Activated naive CD4-positive, alpha-beta T cell (primary cell): ENCODE measurements at places on chromosomes 2 and 18.
A peak's percentile ranks its signal among the peaks of the same experiment; 100 is the strongest.

DNA sequence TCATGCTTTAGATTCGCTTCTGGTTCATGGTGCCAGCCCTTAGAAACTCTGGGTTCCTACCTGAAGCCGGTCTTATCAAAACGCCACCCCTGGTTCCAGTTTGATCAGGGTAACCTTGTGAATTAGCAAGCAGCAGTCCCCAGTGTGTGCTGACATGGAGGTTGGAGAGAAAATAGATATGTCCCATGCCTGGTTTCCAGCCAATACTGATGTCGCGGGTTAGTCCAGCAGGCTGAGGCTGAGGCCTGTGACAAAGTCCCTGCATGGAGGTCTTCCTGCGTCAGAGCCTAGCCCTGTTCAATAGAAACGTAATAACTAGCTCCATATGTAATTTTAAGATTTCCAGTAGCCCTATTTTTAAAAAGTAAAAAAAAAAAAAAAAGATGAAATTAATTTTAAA lies 28.2 kb downstream of the LPIN1 start:
- DNase-seq, result no peak

GRCh38 chr18:67425672-67426071 lies 90.8 kb downstream of the DSEL start:
- DNase-seq, result no peak

- no peak for DNase-seq
These were observed 70.5 kb upstream of the ZNF516 start for GRCh38 chr18:76565238-76566173.

DNA sequence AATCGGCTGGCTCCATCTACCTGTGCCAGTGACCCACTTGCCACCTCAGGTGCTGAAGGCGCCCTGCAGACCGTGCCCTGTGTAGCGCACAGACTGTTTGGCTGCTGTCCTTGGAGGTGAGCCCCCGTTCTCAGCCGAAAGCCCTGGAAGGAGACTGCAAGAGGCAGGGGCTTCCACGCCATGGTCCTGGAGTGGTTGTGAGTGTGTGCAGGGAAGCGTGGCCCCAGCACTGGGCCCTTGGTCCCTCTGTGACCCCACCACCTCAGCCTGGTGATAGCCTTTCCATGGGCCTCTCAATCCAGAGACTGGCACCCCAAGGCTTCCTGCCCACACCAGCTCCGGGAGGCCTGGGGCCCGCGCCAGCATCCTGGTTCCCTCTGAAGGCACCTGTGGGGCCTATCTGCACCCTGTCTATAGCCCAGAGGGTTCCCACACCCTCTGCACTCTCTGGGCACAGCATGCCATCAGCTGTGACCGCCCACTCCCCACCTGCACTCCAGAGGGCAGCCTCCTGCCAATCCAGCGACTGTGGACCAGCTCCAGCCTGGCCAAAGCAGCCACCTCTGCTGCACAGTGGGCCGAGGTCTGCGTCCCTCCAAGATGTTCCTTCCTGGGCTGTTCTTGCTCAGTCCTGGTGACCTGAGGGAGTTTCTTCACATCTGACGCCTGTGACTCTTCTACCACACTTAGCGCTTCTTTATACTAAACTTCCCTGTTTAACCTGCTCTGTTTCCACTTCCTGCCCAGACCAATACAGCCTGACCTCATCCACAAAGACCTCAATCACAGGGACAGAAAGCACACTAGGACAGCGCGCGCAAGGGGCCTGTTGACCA lies 109.5 kb downstream of the EIPR1 start:
- no peak for DNase-seq

GRCh38 chr2:105746177-105747080 lies 1.7 kb downstream of the NCK2 start:
- DNase-seq, result peak; percentile 72

GRCh38 chr2:221758076-221758475 lies 186.0 kb upstream of the EPHA4 start:
- no peak for DNase-seq

DNA sequence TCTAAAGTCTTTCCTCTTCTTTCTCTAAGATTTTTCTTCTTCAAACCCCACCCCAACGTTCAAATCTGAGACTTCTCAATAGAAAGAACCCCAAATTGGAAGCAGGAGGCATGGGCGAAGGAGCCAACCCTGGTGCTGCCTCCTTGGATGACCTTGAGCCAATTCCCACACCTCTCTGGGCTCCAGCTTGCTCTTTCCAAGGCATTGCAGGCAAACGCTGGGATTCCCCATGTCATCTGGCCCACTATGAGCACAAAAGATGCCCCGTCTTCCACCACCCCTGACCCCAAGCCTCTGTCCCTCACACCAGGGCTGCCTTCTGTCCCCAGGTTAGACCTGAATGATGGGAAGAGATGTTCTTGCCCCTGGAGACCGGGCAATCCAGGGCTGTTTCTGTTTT lies 57.0 kb downstream of the TTC32 start:
- DNase-seq, result no peak

DNA sequence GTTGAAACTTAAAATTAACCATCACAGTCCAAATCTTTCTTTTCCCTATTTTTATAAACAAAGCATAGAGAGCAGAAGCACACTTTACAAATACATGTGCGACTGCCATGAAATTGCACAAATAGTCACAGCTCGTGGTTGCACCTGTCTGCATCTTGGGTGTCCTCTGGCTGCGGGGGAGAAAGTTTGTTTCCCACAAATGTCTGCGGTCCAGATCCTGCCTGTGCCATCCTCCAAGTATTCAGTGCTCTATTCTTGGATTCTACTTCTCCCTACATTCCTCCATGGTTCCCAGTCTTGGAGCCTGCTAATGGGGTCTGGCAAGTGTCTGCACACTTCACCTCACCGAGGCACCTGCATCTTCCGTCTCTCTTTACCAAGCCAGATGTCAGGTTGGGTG lies 52.2 kb downstream of the SMIM21 start:
- no peak for DNase-seq

GRCh38 chr2:204914708-204915107 lies 369.4 kb downstream of the PARD3B start:
- DNase-seq, result no peak

GRCh38 chr2:240333985-240334384 lies 101.5 kb upstream of the GPC1 start:
- DNase-seq, result no peak

DNA sequence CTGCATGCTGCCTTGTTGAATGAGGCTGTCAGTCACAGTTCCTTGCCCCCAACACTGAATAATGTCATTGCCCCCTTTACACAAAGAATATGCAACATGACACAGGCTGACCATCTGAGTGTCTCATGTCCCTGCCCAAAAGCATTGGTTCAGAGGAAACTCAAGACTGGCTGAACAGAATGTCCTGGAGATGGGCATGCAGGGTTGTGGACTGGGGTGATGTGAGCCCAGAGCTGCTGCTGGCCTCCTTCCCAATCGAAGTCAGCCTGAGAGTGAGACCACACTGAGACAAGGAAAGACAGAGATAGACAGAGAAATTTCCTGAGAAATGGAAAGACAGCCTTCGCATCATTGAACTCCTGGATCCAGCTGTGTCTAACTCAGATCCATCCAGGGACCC lies 110.1 kb downstream of the PID1 start:
- DNase-seq, result no peak

DNA sequence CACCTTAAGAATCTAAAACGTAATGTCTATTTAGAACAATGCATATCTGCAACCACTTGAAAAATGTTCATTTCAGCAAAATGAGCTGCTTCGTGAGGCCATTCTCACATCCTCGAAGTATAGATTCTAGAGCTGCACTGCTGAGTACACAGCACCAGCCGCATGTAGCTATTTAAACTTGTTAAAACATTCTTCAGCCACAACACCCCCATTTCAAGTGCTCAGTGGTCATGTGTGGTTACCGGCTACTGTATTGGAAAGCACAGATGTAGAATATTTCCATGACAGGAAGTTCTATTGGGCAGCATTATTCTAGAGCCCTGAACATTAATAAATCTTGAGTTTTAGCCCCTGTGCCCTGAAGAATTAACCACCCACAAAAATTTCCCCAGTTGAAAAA lies 35.0 kb downstream of the SUMO1 start:
- no peak for DNase-seq

DNA sequence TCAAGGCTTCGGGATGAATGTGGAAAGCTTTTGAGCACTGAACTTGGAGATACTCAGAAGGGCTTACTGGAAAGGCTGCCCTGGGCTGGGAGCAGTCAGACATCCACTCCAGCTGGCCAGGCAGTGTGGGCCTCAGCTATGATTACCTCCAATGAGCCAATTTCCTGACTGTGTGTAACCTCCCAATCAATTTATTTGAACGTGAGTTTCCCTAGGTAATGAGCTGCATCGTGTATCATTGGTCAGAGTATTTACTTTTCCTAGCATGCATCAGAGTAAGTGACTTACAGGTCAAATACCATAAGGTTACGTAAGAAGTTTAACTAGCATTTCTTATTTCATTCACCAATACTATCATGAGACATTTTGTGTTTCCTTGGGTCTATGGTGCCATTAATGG lies 11.0 kb upstream of the CTAGE1 start:
- no peak for DNase-seq

GRCh38 chr18:28248653-28249052 lies 71.7 kb upstream of the CDH2 start:
- no peak for DNase-seq

- DNase-seq, result peak; percentile 36
These were observed 1.8 kb upstream of the AGBL5 start for GRCh38 chr2:27049422-27050280.

- no peak for DNase-seq
These were observed 99.0 kb downstream of the DGKD start for GRCh38 chr2:233453111-233453915.
